ENCODE measurements at places on chromosomes 7 and 10.
A peak's percentile ranks its signal among the peaks of the same experiment; 100 is the strongest.

- no peak for DNase-seq
These were observed 5.8 kb downstream of the MCU start for GRCh38 chr10:72697716-72698115.

DNA sequence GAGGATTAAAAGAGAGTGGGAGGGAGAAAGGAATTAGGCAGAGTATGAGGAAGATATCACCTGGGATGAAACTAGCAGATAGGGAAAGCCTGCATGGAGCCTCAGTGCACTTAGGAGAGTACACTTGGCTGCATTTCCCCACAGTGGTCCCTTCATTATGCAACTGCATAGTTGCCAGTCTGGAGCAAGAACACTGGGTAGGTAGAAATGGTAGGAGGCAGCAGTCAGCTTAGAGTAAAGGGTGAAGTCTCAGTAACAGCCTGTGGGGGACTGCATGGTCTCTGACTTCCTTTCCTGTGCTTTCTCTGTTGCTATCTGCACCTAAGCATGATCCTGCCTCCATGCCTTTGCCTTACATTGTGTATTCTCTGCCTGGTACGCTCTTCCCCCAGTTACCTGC, 14.0 kb upstream of the PCGF5 start:
- DNase-seq = peak; percentile 47

GRCh38 chr7:16189026-16189715, 232.2 kb downstream of the CRPPA start:
- no peak for DNase-seq

- DNase-seq = no peak
These were observed 161.6 kb downstream of the BICC1 start for GRCh38 chr10:58674251-58674650.

DNA sequence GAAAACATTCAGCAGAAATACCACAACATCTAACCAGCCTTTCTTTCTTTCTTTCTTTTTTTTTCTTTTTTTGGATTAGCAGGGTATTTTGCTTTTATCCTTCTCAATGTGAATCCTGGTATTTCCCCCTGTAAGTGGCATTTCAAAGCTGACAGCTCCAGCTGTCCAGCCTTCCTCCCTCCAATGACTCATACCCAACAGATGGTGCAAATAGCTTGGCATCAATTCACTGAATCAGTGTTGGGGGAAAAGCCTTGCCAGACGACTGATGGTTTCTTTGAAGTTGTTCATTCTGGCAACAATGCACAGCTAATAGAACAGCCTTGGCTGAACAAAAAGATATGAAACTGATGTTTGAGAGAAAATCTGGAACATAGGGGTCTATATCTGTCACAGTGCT, 316.8 kb upstream of the STEAP1 start:
- no peak for DNase-seq

DNA sequence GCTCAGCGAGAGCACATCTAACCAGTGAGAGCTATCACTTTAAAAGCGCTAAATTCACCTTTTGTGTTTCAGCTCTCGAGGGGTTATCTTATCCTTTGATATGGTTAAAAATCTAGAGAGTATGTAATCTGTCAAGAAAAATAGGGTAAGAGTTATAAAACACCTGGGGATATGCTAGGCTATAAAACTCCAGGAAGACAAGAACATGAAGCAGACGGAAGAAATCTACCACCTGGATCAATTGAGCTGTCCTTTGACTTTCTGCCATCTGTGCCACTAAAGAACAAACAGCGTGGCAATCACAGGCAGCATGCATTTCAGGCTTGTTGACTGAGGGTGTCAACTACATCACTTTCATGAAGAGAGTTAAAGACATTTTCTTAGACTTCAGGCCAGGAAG, 83.1 kb downstream of the ZNF248 start:
- no peak for DNase-seq

GRCh38 chr10:619710-620109, 69.8 kb downstream of the DIP2C start:
- no peak for DNase-seq

DNA sequence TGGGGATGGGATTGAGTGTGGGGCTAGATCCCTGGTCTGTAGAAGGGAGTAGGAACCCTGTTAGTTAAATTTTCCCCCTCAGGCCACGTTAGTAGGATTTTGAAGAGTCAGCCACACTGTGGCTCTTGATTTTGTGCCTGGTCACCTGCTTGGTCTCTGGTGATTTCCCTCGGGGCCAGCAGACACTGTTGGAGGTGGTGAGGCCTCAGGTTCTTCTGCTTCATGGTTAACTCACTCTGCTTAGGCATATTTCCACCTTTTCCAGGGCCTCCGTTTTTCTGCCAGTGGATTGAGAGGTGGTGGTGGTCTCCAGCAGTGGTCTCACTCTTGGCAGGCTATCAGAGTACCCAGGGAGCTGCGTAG, 4.1 kb downstream of the TSPAN14 start:
- no peak for DNase-seq

- DNase-seq = no peak
These were observed 797 bp upstream of the STMP1 start for GRCh38 chr7:135661311-135662122.

DNA sequence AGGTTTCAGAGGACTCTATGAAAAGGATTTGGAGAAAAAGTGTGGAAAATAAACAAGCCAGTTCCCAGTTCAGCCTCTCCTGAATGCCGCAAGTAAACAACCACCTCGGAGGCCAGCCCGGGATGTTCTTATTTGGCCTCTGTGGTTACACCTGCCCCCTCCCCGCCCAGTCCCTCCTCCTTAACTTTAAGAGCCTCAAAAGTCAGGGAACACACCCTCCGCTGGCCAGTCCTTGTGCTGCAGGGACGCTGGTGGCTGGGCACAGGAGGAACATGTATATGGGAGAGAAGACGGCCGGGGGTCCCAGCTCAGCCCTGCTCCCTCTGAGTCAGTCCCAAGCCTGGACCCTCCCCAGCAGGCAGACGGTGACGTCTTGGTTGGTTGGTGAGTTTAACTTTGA, 6.1 kb downstream of the CHST3 start:
- no peak for DNase-seq

GRCh38 chr10:88835910-88836221, 15.8 kb downstream of the ANKRD22 start:
- DNase-seq = no peak

GRCh38 chr7:43621729-43622448, 39.0 kb downstream of the STK17A start:
- DNase-seq = no peak

- DNase-seq = no peak
These were observed 9.4 kb upstream of the ANKRD22 start for GRCh38 chr10:88861036-88861435.

GRCh38 chr7:157596026-157596425, 259.2 kb downstream of the DNAJB6 start:
- no peak for DNase-seq

GRCh38 chr10:127216786-127217185, 20.4 kb upstream of the INSYN2A start:
- no peak for DNase-seq

DNA sequence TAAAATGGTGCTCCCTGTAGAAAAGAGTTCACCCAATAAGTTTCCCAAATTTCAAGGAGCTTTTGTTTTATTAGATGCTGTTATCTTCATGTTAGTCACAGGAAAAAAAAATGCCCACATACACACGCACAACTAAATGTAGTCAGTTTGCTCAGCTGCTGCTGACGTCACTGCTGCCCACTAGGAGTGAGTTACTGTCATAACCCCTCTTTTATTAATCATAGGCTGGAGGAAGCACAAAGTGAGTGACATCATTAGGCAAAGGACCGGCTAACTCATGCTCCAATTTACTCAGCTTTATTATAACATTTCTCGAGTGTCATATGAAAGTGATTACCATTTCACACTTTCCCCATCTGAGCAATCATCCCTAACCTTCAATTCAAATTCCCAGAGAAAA, 6.7 kb upstream of the INHBA start:
- DNase-seq = no peak

Data from GM12865 (cell line).